Smooth muscle cell of bladder (primary cell): ENCODE measurements at places on chromosomes 4 and X. TPM values are rescaled to one million over a fixed set of nuclear protein-coding genes. Genes with fewer than 3 reads are reported as not detected.

Gene TRAM1L1
- 0.43 and 0.92 TPM in 2 replicates for total RNA-seq

Gene MANBA
- total RNA-seq, result 92.2 and 117 TPM in 2 replicates

Gene TCP11X2
- total RNA-seq, result not detected in 2 replicates

Gene SMIM10L2A
- total RNA-seq, result 0.28 and 0.83 TPM in 2 replicates

Gene NDNF
- 0.18 TPM in 1 of 2 replicates, not detected in the other for total RNA-seq

Gene TLR3
- total RNA-seq, result 2.0 and 2.7 TPM in 2 replicates

Gene ZNF732
- 0.14 and 0.18 TPM in 2 replicates for total RNA-seq

Gene GCNA
- 1.5 and 2.0 TPM in 2 replicates for total RNA-seq

Gene GK
- total RNA-seq, result 24.3 and 40.1 TPM in 2 replicates

Gene BEX1
- total RNA-seq, result 0.92 and 2.8 TPM in 2 replicates

Gene GPC4
- total RNA-seq, result 0.28 and 0.83 TPM in 2 replicates

Gene ADH1A
- total RNA-seq, result not detected in 2 replicates

Gene CXCL11
- total RNA-seq, result 0.14 TPM in 1 of 2 replicates, not detected in the other

Gene ATOH1
- total RNA-seq, result not detected in 2 replicates

Gene VCX2
- not detected in 2 replicates for total RNA-seq

Gene P2RY4
- under 0.01 and 0.18 TPM in 2 replicates for total RNA-seq

Gene CDS1
- total RNA-seq, result 0.28 and 0.43 TPM in 2 replicates

Gene RAB9A
- total RNA-seq, result 34.6 and 37.0 TPM in 2 replicates

Gene EDNRA
- total RNA-seq, result 3.4 and 8.0 TPM in 2 replicates

Gene DCAF8L2
- under 0.01 TPM in 1 of 2 replicates, not detected in the other for total RNA-seq

Gene TGIF2LX
- total RNA-seq, result not detected in 2 replicates

Gene TNMD
- total RNA-seq, result not detected in 2 replicates

Gene ARHGAP10
- total RNA-seq, result 26.7 and 30.8 TPM in 2 replicates

Gene SSX2B
- not detected in 2 replicates for total RNA-seq

Gene OPHN1
- total RNA-seq, result 4.7 and 5.6 TPM in 2 replicates

Gene XAGE2
- not detected in 2 replicates for total RNA-seq

Gene CLDN34
- not detected in 2 replicates for total RNA-seq

Gene C4orf50
- under 0.01 TPM in 1 of 2 replicates, not detected in the other for total RNA-seq

Gene MAGEB2
- not detected in 2 replicates for total RNA-seq

Gene PNPLA4
- total RNA-seq, result 13.7 and 18.5 TPM in 2 replicates

Gene PPARGC1A
- total RNA-seq, result 0.37 and 0.43 TPM in 2 replicates

Gene SPACA5B
- not detected in 2 replicates for total RNA-seq

Gene SMIM10
- 6.4 and 7.8 TPM in 2 replicates for total RNA-seq

Gene MAGEA11
- total RNA-seq, result under 0.01 and 0.09 TPM in 2 replicates

Gene TLR10
- not detected in 2 replicates for total RNA-seq

Gene MAGEA3
- not detected in 2 replicates for total RNA-seq

Gene MCTS1
- 25.7 and 35.6 TPM in 2 replicates for total RNA-seq
